ENCODE measurements at places on chromosomes 6 and 20.

- DNase-seq = no peak
Measured at GRCh38 chr6:55833284-55833683, 42.1 kb downstream of the BMP5 start.

GRCh38 chr20:2883726-2884637, 10.7 kb downstream of the PTPRA start:
- no peak for DNase-seq

DNA sequence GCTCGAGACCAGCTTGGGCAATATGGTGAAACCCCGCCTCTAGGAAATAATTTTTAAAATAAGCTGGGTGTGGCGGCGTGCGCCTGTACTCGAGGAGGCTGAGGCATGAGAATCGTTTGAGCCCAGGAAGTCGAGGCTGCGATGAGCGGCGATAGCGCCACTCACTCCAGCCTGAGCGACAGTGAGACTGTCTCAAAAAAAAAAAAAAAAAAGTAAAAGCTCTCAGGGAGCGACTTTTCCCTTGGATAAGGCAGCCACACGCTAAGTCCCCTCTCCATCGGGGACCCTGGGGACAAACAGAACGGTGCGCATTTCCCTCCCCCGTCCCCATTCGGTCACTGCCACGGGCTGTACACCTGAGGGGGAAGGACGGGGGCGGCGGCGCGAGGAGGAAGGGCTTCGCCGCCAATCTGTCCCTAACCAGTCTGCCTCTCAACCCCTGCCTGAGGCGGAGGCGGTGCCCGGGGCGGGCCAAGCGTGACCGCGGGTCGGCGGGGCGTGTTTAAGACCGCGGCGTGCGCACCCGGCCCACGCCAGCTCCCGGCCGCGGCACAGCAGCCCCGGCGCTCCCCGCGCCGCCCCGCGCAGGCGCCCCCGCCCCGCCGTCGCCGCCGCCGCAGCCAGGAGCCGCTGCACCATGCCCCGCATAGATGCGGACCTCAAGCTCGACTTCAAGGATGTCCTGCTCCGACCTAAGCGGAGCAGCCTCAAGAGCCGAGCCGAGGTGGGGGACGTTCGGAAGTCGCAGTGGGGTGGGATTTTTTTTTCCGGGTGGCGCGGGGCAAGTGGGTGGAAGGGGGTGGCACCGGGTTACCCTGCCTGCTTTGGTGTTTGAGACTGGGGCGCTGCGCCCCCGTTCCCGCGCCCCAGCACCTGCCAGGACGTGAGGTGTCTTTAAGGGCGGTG, at the start of gene GMPR:
TSS of gene GMPR (plus strand) at position 531 of the 906 bp plus-strand sequence. CDS start at position 638, 107 bp downstream.
- DNase-seq = peak; percentile 43

- DNase-seq = no peak
Measured at GRCh38 chr20:20414640-20415220, 46.8 kb downstream of the INSM1 start.

DNA sequence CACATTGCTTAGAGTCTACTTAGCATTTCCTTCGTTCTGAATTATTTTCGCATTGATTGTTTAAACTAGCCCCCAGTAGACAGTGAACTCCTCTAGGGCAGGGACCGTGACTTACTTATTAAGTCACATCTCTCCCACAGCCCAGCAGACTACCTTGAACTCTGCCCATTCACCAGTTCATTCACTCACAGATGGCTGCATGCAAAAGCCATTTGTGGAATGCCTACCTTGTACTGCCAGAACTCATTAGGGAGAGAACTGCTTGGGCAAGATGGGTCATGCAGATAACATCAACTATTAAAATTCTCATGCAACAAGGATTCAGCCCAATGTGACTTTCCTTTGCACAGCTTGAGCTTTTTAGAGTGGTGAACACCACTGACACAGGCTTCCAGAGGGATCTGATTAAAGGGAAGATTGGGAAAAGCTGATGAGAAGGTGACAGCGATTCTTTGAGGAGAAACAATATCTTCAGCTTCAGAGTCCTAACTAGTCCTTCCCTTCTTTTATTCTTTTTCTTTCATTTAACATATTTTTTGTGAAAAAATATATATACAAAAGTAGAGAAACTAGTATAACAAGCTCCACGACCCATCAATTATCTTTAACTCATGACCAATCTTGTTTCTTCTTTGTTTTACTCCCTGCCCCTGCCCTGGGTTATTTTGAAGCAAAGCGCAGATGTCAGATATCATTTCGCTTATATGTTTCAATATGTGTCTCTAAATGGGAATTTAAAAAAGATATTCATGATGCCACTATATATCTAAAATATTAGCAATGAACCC, 273.9 kb downstream of the CDC5L start:
- no peak for DNase-seq

DNA sequence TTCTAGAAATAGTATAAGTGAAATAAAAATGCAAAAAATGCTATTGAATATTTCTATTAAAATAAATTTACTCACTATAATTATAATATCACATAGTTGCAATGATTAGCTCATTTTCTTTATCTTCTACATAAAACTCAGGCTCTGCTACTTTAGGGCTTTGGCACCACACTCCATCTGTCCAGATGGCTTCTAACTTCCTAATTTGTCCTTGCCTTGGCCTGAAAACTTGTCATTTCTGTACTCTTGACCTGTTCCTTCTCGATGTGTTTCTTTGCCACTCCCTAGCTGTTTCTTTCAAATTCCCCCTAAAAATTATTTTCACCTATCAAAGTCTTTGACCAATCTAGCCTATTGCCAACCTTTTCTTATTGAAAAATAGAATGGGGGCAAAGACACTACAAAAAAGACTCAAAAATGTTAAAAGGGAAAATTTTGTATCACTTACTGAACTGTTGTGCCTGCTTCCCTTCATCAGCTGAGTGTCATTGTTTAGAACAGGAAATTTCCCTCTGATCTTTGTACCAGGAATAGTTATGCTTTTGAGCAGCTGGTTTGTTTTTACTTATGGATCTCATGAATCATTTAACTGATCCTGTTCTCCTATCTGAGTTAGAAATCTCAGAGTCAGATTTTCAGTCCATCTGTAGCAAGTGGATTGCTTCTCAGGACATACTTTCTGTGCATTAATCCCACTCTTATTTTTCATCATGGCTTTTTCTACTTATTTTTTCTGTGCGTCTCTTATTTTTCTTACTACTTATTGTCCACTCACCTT, 279.2 kb upstream of the CNR1 start:
- no peak for DNase-seq

DNA sequence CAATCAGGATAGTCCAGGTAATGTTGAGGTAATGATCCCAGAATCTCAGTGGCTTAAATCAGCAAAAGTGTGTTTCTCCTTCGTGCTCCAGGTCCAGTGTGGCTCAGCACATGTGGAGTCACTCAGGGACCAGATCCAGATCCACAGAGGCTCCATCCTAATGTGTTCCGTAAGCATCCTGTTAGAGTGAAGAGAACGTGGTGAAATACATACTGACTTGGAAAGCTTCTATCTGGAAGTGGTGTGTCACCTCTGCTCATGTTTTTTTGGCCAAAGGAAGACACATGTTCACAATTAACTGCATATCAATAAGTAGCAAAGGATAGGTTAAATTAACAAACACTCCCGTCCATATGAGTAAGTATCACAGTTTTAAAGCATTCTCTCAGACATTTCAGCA, 26.8 kb upstream of the PREP start:
- DNase-seq = no peak

DNA sequence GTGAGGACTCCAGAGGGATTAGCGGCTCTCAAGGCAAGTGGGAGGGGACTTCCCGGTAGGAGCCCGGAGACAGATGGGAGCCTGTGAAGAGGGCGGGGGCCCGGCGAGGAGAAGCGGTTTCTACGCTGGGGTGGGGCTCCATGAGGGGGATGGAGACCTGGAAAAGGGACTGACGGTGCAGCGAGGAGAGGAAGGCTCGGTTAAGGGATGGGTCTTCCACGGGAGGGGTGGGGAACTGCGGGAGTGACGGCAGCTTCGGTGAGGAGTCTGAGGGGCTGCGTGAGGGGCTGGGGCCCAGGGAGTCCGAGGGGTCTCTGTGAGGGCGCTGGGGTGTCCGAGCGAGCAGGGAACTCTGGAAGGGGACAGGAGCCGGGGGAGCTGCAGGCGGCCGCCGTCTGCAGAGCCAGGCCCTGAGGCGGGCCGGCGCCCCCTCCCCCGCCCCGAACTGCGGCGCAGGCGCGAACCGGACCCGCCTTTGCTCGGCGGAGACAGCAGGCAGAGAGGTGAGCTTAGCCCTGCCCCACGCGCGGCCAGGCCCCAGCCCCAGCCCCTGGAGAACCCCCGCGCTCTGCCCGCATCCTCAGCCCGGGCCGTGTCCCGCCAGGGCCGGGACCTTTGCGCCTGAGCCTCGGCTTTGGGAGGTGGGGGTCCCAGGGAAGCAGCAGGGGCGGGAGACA, at the start of gene NRSN2:
TSS of gene NRSN2 (plus strand) at position 472 of the 677 bp plus-strand sequence. CDS start 2,533 bp downstream, outside the sequence.
- DNase-seq = no peak

- DNase-seq = no peak
Measured at GRCh38 chr6:153140299-153140698, 9.2 kb upstream of the RGS17 start.

DNA sequence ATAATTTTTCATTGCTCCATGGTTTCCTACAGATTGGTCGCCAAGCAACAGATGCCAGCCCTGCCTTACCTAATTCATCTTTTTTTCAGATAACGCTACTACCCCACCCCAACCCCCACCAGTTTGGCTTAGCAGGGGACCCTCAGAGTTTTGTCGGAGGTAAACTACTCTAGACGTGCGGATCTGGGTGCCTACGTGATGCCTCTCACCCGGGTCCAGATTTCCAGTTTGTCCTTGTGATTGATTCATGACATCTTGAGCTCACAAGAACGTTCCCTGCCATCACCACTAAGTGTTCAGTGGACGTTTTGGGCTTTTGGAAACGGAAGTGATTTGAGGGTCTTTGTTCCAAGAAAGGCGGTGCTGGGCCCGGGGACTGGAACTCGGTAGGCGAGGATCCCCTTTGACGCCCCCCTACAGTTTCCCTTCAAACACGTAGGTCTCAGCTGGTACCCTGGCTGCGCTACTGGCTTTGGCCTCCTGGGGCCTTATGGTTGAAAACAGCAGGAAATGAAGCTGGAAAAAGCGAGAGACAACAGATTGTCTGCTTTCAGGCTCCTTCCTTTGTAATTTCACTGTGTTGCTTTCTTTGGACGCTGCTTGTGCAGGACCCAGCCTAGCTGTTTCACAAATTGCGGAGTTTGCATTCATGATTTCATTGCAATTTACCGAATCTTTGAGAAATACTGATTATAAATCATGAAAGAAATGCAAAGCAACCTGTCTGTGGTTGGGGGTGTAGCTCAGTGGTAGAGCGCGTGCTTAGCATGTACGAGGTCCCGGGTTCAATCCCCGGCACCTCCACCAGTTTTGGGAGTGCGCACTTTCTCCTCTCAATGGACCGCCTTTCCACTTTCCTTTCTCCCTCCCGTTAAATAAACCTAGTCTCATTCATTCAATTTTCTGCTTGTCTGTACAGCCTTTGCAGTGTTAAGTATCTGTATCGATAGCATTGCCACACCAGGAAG, 81.0 kb downstream of the GPX5 start:
- DNase-seq = no peak

DNA sequence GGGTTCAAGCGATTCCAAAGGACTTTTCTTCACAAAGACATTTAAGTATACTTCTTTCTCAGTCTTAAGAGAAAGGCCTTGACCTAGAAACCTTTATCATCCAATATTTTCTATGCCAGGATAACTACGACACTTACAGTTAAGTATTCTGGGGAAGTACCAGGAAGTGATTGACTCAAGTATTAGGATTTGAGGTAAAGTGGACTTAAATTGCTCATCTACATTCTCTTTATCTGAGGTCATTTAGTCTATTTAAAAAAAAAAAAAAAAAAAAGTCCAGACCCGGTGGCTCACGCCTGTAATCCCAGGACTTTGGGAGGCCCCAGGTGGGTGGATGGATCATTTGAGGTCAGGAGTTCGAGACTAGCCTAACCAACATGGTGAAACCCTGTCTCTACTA, 114.7 kb downstream of the ZFAND3 start:
- no peak for DNase-seq

- no peak for DNase-seq
Measured at GRCh38 chr6:55405474-55406235, 78.4 kb downstream of the GFRAL start.

GRCh38 chr6:114844359-114844758, 501.5 kb upstream of the HS3ST5 start:
- DNase-seq = no peak

DNA sequence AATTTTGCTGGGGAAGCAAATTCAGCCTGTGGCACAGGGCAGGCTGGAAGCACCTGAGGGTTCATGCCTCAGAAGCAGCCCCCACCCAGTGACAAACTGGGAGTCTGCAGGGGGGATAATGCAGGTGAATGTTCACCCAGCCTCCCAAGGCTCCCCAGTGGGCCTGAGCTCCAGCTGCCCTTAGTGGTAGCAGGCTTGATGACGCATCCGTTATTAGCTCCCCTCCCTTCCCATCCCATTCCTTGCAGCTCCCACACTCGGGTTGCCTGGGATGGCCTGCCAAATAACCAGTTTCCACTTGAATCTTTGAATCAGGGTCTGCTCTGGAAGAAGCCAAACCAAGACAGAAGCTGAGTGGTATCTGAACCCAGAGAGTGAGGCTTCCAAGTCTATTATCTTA, 15.8 kb downstream of the KCNK15 start:
- DNase-seq = no peak

DNA sequence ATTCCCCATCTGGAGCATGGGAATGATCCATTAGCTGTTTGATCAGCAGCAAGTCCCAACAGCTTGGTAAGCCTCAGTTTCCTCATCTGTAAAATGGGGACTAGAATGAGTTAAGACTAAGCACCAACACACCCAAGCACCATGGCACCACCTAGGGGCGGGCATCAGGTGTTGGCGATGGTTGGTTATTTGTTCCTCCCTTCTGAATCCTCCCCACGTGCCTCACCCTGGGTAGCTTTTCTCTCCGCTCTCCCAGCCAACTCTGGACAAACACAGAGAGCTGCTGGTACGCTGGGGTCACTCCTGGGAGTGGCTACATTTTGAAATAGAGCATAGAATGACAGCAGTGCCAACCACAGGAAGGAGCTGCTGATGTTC, 13.3 kb upstream of the ITPR3 start:
- no peak for DNase-seq

DNA sequence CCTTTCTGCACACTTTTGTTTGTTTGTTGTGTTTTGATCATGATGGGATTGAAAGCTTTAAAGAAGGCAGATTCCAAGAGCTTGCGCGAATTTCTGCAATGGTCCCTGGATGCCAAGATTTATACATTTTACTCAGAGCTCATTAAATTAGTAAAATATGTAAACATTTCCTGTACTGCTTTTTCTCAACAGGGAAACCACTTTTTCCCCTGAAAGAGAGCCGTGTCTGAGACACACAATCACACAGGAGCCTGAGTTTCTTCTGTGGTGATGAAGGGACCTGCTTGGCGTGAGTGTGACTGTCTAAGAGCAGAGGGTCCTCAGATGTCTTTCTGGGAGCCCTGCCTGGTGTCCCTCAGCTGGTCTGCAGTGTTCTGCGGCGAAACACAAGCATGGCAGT, 12.1 kb upstream of the TAGAP start:
- DNase-seq = no peak

- no peak for DNase-seq
Measured at GRCh38 chr6:84809455-84809854, 45.1 kb upstream of the TBX18 start.

Measured in stimulated activated CD4-positive, alpha-beta T cell treated with anti-CD3 and anti-CD28 coated beads, Interleukin-1b, Interleukin-23, amount 100 ng/mL, for 1 hour (primary cell).